ENCODE measurements at places on chromosomes 11 and 22. TPM values are rescaled to one million over a fixed set of nuclear protein-coding genes. Genes with fewer than 3 reads are reported as not detected.

GAB4 gene
- not detected for total RNA-seq

FGF19 gene
- total RNA-seq = not detected

GRCh38 chr11:47399860-47400767, 8.3 kb upstream of the SLC39A13 start:
- no peak for DNase-seq

MS4A3 gene
- total RNA-seq = not detected

DNA sequence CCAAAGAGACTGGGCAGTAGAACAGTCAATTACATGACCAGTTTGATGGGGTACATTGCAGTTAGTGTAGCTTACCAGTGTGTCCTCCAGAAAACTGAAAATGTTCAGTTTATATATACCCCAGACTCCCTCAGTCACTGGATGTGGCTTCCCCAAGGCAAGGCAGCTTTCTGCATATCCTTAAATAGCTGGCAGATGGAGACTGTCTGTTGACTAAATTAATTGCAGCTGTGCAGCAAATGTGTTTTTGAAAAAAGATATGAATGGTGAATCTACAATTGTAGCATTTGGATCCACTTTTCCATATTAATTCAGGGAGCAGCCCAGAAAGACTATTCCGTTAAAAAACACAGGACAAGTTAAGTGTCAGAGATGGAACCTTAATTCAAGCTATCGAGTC, 565.1 kb upstream of the CCDC179 start:
- no peak for DNase-seq

ZNF214 gene
- 3.5 TPM for total RNA-seq

GRCh38 chr11:97332271-97332670, 942.5 kb downstream of the JRKL start:
- no peak for DNase-seq

GRCh38 chr11:69695581-69695980, 8.2 kb downstream of the FGF19 start:
- DNase-seq = no peak
